ENCODE measurements at places on chromosomes 4 and X.

GRCh38 chr4:152522754-152523153, 13.1 kb downstream of the FBXW7 start:
- no peak for DNase-seq
- peaks cover 4% of the 10 kb centered on the region for H3K36me3 ChIP-seq
- no peak overlapping the region for H3K27ac ChIP-seq
- no peaks in the 10 kb centered on the region for H3K27me3 ChIP-seq

DNA sequence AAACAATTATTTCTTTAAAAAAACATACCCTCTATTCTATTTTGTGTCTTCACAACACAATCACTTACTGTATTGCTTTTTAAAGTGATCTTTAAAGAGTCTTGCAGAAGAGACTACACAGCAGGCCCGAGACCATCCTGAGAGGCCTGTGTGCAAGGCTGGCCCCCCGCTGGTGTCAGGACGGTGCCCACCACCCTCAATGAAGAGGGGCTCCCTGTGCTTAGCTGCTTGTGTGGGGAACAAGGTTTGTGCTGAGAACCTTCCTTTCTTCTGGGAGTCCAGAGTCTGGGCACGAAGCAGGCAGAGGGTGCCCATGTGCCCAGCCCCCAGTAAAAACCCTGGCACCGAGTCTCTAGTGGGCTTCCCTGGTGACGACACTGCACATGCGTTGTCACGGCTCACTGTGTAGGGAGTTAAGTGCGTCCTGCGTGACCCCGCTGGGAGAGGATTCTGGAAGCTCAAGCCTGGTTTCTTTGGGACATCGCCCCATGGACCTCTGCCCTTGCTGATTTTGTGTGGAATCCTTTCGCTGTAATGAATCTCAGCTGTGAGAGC, 22.0 kb downstream of the RGS12 start:
- no peaks in the 10 kb centered on the region for H3K4me1 ChIP-seq
- DNase-seq: no peak

- no peak overlapping the region for H3K4me3 ChIP-seq
- H3K27me3 ChIP-seq: no peaks in the 10 kb centered on the region
- no peak overlapping the region for H3K27ac ChIP-seq
- H3K4me1 ChIP-seq: peaks cover 7% of the 10 kb centered on the region
- H3K36me3 ChIP-seq: no peaks in the 10 kb centered on the region
- no peak for DNase-seq
These were observed 192.6 kb upstream of the FAM241A start for GRCh38 chr4:111952688-111953087.

- H3K27me3 ChIP-seq: peaks cover 6% of the 10 kb centered on the region
- H3K27ac ChIP-seq: no peak overlapping the region
- no peak overlapping the region for H3K4me3 ChIP-seq
These were observed 118.7 kb downstream of the FHIP1A start for GRCh38 chr4:151527699-151528098.

- H3K36me3 ChIP-seq: no peaks in the 10 kb centered on the region
- H3K27ac ChIP-seq: no peak overlapping the region
- peaks cover 11% of the 10 kb centered on the region for H3K27me3 ChIP-seq
- no peak for DNase-seq
These were observed 33.2 kb upstream of the YTHDC1 start for GRCh38 chr4:68383115-68383514.

- DNase-seq: peak; percentile 18
- H3K4me3 ChIP-seq: no peak overlapping the region
- H3K36me3 ChIP-seq: no peaks in the 10 kb centered on the region
- no peaks in the 10 kb centered on the region for H3K27me3 ChIP-seq
These were observed 756.9 kb downstream of the FAT4 start for GRCh38 chr4:126071346-126072333.

Data from HFFc6 (cell line).